ENCODE measurements at places on chromosomes 11 and 22.

GRCh38 chr11:114362958-114363357 lies 37.4 kb downstream of the C11orf71 start:
- DNase-seq, result no peak

DNA sequence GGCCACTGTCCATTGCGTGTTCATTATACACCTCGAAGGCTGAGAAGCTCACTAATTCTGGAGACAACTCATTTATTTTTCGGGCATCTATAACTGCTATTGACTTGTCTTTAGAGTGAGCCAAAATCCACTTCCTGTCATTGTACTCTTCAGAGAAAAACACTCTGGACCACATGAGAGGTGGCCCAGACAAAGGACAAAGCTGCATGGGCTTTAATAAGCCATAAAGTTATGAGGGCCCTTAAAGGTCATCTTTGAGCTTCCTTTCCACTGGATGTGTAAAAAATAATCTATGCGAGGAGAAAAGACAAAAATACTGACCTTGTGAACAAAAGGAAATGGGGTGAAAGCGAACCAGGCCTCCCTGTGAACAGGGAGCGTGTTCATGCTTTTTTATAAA lies 63.5 kb upstream of the ZC3H12C start:
- no peak for DNase-seq

DNA sequence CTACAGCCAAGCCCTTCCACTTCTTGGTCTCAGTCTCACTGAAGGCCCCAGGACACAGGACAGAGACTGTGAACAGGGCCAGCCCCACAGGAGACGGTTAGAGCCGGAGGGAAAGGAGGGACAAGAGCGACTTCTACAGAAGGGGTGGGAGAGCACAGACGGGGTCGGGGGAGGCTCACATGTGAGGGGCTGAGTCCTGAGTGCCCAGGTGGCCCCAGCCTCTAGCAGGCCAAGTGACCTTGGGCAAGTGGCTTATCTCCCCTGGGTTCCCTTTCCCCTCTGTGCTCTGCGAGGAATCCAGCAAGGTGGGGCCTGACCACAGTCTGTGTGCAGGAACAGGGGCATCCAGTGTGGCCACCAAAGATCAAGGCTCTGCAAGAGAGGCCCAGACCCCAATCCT lies 102.6 kb upstream of the LMO1 start:
- DNase-seq, result no peak

GRCh38 chr11:73397468-73398131 lies 21.4 kb downstream of the RELT start:
- DNase-seq, result no peak

DNA sequence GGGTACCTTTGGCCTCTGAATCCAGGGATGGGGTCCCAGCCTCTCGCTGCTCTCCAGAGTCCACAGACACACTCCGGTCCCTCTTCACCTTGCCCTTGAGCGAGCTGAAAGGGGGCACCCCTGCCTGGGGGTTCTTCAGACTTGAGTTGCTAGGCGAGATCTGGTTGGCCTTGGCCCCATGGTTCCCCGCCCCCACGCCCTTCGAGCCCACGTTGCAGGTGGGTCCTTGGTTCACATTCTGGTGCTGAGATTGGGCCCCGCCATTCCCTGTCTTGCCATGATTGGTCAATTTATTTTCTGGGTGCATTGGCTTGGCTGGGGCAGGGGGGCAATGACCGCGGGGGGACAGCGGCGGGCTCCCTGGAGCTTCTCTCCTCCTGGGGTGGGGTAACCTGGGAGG lies 17.5 kb downstream of the BCL9L start:
- no peak for DNase-seq

- no peak for DNase-seq
Measured at GRCh38 chr11:63448646-63449045, 42.3 kb downstream of the PLAAT5 start.

GRCh38 chr11:73398132-73398526 lies 21.9 kb downstream of the RELT start:
- no peak for DNase-seq

DNA sequence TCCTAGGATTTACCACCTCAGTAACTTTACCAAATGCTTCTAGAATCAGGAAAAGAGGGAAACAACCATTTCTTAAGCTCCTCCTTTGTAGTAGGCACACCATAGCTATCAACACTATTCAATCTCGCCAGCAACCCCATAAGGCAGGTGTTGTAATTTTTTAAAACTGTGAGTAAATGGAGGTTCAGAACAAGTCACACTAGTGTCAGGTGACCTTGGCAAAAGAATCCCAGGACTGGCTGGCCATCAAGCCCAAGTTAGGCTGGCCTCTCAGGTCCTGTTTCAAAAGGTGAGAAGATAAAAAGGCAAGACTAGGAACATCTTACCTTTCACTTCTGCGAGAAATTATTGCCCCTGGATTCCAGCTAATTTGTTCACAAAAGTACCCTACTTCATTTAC lies 713 bp downstream of the TOP3B start:
- DNase-seq, result no peak

GRCh38 chr11:76742902-76743301 lies 40.3 kb upstream of the TSKU start:
- no peak for DNase-seq

GRCh38 chr22:41660416-41660815 lies 28.3 kb downstream of the SNU13 start:
- no peak for DNase-seq

GRCh38 chr11:72368339-72368738 lies 66.0 kb downstream of the CLPB start:
- no peak for DNase-seq

- DNase-seq, result peak; percentile 38
Measured at GRCh38 chr11:45264839-45265515, 21.2 kb downstream of the SYT13 start.

GRCh38 chr11:118705791-118706545 lies 26.5 kb upstream of the TREH start:
- DNase-seq, result peak; percentile 10

DNA sequence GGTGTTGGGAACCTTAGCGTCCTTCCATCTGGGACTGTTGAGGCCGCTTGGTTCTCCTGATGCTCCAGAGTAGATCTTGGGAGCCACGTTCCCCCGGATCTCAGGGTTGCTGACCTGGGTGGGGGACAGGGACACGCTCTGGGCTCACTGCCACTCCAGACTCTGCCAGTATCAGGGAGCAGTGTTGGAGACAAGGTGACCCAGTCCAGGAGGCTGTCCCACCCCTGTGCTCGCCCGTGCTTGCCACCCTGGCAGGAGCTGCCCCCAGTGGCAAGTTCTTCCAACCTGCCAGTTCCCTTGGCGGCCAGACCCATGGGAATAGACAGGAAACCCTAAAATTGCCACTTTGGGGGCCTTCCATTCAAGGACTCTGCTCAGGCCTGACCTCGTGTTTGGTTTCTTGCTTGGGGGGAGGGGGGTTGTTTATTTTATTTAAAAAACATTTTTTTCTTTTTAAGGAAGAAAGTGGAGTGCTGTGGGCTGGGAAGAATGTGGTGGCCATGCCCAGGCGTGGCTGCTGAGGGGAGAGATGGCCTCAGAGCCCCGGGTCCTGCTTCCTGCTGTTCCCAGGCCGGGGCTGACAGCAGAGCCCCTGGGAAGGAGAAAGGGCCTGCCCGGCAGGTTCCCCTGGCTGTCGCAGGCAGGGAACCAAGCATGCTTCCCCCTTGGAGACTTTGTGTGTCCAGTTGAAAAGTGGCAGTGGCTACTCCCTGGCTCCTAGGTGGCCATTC lies 7.2 kb downstream of the GRK2 start:
- no peak for DNase-seq

DNA sequence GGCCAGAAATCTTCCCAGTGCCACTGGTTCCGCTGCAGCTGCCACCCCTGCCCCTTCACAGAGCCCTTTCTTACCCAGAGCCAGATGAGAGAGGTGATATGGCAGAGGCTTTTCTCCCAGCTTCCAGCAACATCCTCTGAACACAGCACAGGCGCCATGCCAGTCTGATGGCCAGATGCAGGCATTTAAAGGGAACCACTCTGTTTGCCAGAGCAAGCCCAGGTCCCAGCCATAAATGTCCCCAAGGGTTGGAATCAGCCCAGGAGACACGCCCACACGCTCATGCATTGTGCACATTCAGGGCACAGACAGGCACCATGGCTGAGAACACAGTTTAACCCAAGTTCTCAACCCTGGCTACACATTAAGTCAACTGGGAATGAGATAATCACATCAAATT lies 114.3 kb upstream of the CSNK2A3 start:
- DNase-seq, result no peak

- DNase-seq, result peak; percentile 76
Measured at GRCh38 chr11:109772892-109773291, 320.3 kb upstream of the ZC3H12C start.

- no peak for DNase-seq
Measured at GRCh38 chr11:83172551-83172950, 15.6 kb downstream of the PCF11 start.

DNA sequence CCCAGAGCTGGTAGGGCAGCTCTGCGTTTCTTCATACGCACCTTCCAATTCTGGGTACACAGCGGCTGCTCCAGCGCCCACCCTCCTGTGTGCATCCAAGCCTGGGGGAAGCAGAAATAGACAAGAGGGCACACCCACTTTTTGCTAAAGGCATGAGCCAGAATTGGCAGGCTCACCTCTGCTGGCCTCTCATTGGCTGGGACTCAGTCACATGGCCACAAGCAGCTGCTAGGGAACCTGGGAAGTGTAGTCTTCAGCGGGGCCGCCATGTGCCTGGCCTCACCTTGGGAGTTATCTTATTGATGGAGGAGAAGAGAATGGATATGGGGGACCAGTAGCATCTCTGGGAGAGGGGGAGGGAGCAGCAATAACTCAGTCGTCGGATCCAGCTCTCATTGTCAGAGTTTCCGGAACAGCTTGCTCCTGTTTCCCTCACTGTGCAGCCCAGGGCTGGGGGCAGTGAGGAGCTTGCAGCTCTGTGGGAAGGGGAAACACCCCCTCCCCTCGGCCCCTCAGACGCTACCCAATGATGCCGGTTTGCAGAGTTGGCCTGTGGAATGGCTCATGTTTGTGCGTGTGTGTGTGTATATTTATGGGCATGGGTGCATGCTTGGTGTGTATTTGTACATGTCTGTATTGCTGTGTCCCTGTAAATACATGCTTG lies 11.8 kb upstream of the MIEF1 start:
- peak; percentile 95 for DNase-seq

DNA sequence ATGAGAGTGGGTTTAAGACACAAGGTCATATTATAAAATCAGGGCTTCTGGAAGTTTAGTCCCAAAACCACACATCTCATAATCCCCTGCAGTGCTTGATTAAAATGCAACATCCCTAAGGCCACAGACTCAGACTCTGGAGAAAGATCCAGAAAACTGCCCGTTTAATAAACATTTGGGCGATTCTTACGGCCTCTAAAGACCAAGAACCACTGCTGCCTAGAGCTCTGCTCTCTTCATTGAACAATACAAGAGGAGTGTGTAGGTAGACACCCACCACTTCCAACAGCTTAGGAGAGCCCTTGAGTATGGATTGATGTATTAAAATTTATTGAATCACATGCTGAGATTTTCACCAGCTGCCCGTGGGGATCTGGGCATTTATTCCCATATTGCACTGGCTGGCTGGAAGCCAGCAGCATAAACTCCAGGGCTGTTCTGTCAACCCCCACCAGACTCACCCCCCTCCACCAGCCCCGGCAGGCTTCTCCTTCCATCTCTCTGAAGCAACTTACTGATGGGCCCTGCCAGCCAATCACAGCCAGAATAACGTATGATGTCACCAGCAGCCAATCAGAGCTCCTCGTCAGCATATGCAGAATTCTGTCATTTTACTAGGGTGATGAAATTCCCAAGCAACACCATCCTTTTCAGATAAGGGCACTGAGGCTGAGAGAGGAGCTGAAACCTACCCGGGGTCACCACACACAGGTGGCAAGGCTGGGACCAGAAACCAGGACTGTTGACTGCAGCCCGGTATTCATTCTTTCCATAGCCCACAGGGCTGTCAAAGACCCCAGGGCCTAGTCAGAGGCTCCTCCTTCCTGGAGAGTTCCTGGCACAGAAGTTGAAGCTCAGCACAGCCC lies 749 bp upstream of the BEST1 start:
- DNase-seq, result peak; percentile 49

GRCh38 chr11:35622070-35622469 lies 3.8 kb downstream of the FJX1 start:
- no peak for DNase-seq

DNA sequence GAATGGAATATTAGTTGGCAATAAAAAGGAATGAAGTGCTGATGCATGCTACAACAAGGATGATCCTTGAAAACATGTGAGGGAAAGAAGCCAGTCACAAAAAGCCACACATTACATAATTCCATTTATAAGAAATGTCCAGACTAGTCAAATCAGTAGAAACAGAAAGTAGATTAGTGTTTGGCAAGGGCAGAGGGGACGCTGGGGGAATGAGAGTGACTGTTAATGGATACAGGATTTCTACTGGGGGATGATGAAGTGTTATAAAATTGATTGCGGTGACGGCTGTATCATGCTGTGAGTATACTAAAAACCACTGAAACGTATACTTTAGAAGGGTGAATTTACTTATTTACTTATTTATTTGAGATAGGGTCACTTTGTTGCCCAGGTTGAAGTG lies 57.9 kb downstream of the C11orf58 start:
- DNase-seq, result no peak

DNA sequence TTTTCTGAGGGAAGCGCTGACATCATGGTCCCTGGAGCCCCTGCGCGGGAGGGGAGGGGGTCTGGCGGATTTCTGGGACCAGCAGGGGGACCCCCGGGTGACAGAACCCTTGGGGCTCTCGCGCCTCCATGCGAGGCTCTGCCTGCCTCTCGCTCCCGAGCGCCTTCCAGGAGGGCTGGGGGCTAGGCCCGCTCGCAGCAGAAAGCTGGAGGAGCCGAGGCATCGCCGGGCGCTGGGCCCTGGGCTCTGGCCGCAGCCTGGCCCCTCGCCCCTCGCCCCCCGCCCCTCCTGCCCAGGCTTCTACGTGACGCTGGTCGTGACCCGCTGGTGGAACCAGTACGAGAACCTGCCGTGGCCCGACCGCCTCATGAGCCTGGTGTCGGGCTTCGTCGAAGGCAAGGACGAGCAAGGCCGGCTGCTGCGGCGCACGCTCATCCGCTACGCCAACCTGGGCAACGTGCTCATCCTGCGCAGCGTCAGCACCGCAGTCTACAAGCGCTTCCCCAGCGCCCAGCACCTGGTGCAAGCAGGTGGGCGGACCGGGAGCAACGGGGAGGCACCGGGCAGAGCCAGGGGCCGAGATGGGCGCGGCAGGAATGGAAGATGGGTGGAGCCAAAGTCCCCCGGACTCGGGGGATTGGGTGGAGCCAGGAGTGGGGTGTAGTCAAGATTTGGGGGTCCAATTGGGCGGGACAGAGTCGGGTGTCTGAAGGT lies 5.4 kb downstream of the BEST1 start:
- DNase-seq, result no peak

GRCh38 chr22:47278655-47279054 lies 516.2 kb downstream of the TBC1D22A start:
- DNase-seq, result no peak

- no peak for DNase-seq
Measured at GRCh38 chr11:34044664-34045485, 6.7 kb upstream of the CAPRIN1 start.

DNA sequence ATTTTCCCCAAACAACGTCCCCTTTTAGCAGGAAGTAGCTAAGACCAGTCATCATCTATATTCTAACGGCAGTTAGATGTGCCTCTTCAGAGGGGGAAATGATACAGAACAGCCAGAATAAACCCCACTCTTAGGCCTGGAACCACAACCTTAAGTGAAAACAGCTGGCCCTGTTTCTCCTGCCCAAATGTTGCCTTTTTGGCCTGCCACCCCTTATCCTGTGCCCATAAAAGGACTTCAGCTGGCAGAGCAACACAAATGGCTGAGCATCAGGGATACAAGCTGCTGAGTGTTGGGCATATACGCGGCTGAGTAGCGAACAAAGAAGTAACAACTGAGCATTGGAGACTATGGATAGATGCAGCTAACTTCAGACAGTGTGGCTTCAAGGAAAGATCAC lies 1491.4 kb downstream of the LRRC4C start:
- no peak for DNase-seq

GRCh38 chr11:46363031-46363407 lies 15.8 kb downstream of the DGKZ start:
- DNase-seq, result no peak

Measured in NCI-H1694 treated with DMSO at 0.1 percent for 48 hours (cell line).